Placental pericyte (primary cell): ENCODE measurements at places on chromosomes 12 and 14. TPM values are rescaled to one million over a fixed set of nuclear protein-coding genes. Genes with fewer than 3 reads are reported as not detected.

Gene SLC38A4
- 3.1 and 14.7 TPM in 2 replicates for total RNA-seq

Gene TAMALIN
- 1.9 and 5.0 TPM in 2 replicates for total RNA-seq

Gene RPS6KL1
- 1.4 and 2.2 TPM in 2 replicates for total RNA-seq

Gene DHH
- total RNA-seq = under 0.01 TPM in 2 replicates

Gene LGMN
- 26.5 and 78.8 TPM in 2 replicates for total RNA-seq

Gene FAIM2
- 0.29 and 6.6 TPM in 2 replicates for total RNA-seq

Gene PTPRR
- total RNA-seq = 0.44 and 1.1 TPM in 2 replicates

Gene SLC25A47
- not detected in 2 replicates for total RNA-seq

Gene CLEC12A
- total RNA-seq = 0.14 TPM in 1 of 2 replicates, not detected in the other

Gene RASSF8
- 54.9 and 80.6 TPM in 2 replicates for total RNA-seq

Gene ASCL1
- not detected in 2 replicates for total RNA-seq

Gene C12orf42
- total RNA-seq = not detected in 2 replicates

Gene SLC6A13
- total RNA-seq = not detected in 2 replicates

Gene RFLNA
- 3.1 and 67.8 TPM in 2 replicates for total RNA-seq

Gene PTPRB
- 2.2 and 5.0 TPM in 2 replicates for total RNA-seq

Gene RNASE2
- total RNA-seq = not detected in 2 replicates

Gene DUSP16
- 8.7 and 16.4 TPM in 2 replicates for total RNA-seq

Gene TAS2R19
- total RNA-seq = 4.9 and 8.5 TPM in 2 replicates

Gene MYH6
- not detected in 2 replicates for total RNA-seq
